Dermis microvascular lymphatic vessel endothelial cell (primary cell): ENCODE measurements at places on chromosomes 11 and 22. TPM values are rescaled to one million over a fixed set of nuclear protein-coding genes. Genes with fewer than 3 reads are reported as not detected.

GRCh38 chr22:45077286-45077685 is 67.5 kb upstream of the PHF21B start:
- no peak for DNase-seq

DNA sequence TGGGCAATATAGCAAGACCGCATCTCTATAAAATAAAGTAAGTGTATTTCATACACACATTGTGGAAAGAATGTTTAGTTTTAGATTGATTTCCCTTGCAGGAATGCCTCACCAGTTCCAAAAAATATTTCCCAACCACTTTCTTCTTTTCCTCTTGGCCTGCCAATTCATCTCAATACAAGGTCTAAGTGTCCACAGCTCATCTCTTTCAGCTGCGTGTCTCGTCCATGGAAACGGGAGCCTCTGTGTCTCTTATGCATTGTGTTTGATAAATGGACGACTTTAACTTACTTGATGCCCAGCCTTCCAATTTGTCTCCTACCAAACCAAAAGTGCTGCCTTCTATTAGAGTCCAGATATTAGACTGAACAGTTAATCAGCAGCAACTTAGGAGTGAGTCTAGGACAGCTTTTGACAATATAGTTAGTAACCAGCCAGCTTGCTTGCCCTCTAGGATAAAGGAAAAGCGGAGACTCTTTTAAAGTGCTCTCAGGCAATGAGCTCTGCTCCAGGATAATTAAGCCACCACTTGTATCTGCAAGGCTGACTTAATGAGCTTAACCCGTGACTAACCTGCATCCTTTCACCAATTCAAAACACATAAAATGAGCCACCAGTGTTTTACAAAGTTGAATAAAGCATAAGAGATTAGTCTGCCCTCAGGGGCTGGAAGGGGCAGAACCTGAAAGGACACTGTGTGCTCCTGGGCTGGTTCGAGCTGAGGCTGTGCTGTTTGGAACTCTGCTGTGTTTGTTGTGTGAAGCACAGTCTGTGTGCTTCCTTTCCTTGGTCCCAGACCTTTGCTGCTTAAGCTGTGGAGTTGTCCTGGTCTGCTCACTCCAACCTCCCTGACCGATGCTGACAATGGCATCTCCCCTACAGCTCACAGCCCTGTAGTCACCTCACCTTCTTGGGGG is 27.5 kb downstream of the FBXO7 start:
- DNase-seq = no peak

Gene FAT3
- under 0.01 TPM in 1 of 2 replicates, not detected in the other for total RNA-seq

- peak; percentile 62 for DNase-seq
Measured at GRCh38 chr11:26297189-26297975, 34.5 kb upstream of the ANO3 start.

Gene TUBA8
- total RNA-seq = 0.63 and 0.77 TPM in 2 replicates

Gene TESMIN
- total RNA-seq = 2.1 and 4.0 TPM in 2 replicates

Gene DBX1
- total RNA-seq = not detected in 2 replicates

Gene LRRC55
- 0.13 TPM in 2 replicates for total RNA-seq

- DNase-seq = no peak
Measured at GRCh38 chr11:17779861-17780594, 45.4 kb downstream of the KCNC1 start.

- no peak for DNase-seq
Measured at GRCh38 chr11:43988040-43988817, 45.8 kb downstream of the C11orf96 start.

Gene PIK3C2A
- 36.7 and 36.8 TPM in 2 replicates for total RNA-seq

Gene LBHD1
- total RNA-seq = 1.5 and 1.8 TPM in 2 replicates

- no peak for DNase-seq
Measured at GRCh38 chr22:28466399-28466798, 213.2 kb downstream of the TTC28 start.

- DNase-seq = no peak
Measured at GRCh38 chr11:15016200-15016599, 44.0 kb upstream of the CALCA start.

GRCh38 chr22:39313258-39314001 is 6.0 kb downstream of the RPL3 start:
- no peak for DNase-seq

Gene CAT
- total RNA-seq = 43.0 and 49.7 TPM in 2 replicates

- no peak for DNase-seq
Measured at GRCh38 chr11:22491555-22492225, 133.9 kb downstream of the FANCF start.

Gene TMEM9B
- total RNA-seq = 26.3 and 30.6 TPM in 2 replicates

GRCh38 chr11:70501933-70502540 is 103.7 kb downstream of the CTTN start:
- no peak for DNase-seq

DNA sequence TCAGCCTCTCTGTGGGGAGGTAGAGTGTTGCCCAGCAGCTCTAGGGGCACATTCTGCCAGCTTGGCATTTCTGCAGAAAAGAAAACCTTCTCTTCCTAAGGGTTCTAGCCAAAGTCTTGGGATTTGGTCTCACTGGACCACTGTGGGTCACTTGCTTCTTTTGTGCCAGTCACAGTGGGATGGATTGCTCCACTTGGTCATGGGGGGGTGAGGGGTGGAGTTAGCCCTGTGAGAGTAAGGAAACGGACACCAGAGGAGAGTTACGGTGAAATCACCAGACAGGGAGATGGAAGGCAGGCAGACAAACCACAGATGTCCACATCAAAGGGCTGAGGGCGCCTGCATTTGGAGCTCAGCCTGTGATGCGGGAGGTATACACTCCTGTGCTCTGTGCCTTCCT is 10.8 kb downstream of the SGSM1 start:
- no peak for DNase-seq

DNA sequence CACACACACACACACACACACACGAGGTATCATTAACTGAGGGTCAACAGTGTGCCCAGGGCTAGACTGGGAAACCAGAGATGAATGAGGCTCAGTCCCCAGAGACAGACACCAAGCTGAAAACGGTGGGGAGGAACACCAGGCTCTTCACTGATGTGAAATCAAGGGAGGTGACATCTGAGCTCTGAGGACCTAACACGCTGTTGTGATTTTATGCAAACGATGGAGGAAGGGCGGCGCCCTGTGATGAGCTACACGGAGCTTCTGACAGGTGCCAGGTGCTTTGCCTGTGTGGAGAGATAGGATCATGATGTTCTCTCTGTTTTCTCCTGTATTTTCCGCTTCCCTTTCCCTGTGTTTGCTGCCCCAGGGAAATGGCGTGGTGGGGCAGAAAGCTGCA is 6.5 kb upstream of the CYB5R3 start:
- no peak for DNase-seq

GRCh38 chr11:84518631-84519183 is 1108.4 kb downstream of the DLG2 start:
- DNase-seq = no peak
